ENCODE measurements at places on chromosomes 12 and 14. TPM values are rescaled to one million over a fixed set of nuclear protein-coding genes. Genes with fewer than 3 reads are reported as not detected.
A peak's percentile ranks its signal among the peaks of the same experiment; 100 is the strongest.

The HOXC5 gene
- not detected for polyA plus RNA-seq

The FAM186B gene
- polyA plus RNA-seq: 0.26 TPM

The TPPP2 gene
- not detected for polyA plus RNA-seq

The TAS2R50 gene
- not detected for polyA plus RNA-seq

The SRRM4 gene
- not detected for polyA plus RNA-seq

The GPR84 gene
- polyA plus RNA-seq: not detected

The HHIPL1 gene
- polyA plus RNA-seq: not detected

The C12orf50 gene
- polyA plus RNA-seq: not detected

The PTPRR gene
- polyA plus RNA-seq: not detected

The TXNDC16 gene
- polyA plus RNA-seq: 2.0 TPM

The CLEC2A gene
- not detected for polyA plus RNA-seq

The DAO gene
- not detected for polyA plus RNA-seq

The VIPAS39 gene
- 10.5 TPM for polyA plus RNA-seq

The OTOGL gene
- not detected for polyA plus RNA-seq

DNA sequence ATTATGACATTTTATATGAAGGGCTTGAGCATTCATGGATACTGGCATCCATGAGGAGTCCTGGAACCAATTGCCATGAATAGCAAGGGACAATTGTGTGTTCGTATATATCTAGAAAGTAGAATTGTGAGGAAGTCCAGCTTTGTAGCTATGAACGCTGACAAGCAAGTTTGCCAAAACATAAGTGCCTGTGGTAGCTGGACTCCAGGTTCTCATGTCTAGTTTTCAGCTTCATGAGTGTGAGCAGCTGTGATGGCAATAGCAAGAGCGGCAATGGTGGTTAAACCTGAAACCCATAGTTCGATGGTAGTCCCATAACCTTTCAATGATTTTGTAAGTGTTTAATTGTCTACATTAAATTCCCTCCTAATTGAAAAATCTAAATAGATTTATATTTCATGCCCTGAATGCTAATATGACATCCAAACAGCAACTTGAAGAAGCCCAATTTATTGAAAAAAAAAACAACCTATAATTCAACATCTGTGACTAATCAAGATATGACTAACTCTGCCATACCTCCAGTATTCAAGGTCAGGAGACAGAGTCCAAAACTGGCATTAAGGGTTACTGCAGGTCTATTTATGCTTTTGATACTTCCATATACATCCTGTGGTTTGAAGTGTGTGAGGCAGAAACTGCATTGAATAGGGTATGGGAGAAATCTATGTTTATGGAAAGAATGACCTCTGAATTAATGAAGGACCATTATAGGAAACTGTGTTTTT, 50.3 kb upstream of the PCED1B start:
- no peak overlapping the region for H3K4me3 ChIP-seq

GRCh38 chr14:37991027-37991426, 216.7 kb upstream of the SSTR1 start:
- peaks cover 1% of the 10 kb centered on the region for H3K4me1 ChIP-seq
- H3K36me3 ChIP-seq: no peaks in the 10 kb centered on the region
- H3K27me3 ChIP-seq: no peaks in the 10 kb centered on the region
- no peak for DNase-seq
- H3K27ac ChIP-seq: no peak overlapping the region

GRCh38 chr12:40225984-40226602, 1.3 kb downstream of the LRRK2 start:
- DNase-seq: no peak
- no peaks in the 10 kb centered on the region for H3K4me1 ChIP-seq

GRCh38 chr14:97336816-97337215, 539.6 kb downstream of the VRK1 start:
- H3K27ac ChIP-seq: no peak overlapping the region
- no peak for DNase-seq
- H3K36me3 ChIP-seq: no peaks in the 10 kb centered on the region

GRCh38 chr14:102434647-102435175, 72.0 kb downstream of the TECPR2 start:
- no peak overlapping the region for H3K27ac ChIP-seq
- no peak for DNase-seq
- H3K27me3 ChIP-seq: no peaks in the 10 kb centered on the region
- H3K4me3 ChIP-seq: no peak overlapping the region

DNA sequence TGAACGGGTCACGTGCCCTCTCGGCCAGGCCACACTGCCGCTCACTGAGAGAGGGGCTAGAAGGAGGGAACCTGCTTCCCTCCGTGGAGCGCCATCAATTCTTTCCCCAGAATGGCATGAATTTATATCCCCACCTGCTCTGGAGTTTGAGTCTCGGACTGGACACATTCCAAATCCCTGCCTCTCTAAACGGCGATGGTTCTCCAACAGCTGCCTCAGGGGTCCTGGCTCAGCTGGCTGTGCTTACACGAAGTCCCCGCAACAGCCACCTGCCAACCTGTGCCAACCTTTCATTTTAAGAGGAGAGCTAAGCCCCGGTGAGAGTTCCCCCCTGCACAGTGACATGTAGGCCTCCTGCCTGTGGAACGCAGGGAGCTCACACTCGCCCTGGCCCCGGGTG, 73.2 kb downstream of the RIMBP2 start:
- H3K4me3 ChIP-seq: no peak overlapping the region
- H3K27ac ChIP-seq: no peak overlapping the region
- H3K4me1 ChIP-seq: no peaks in the 10 kb centered on the region
- no peaks in the 10 kb centered on the region for H3K27me3 ChIP-seq
- DNase-seq: no peak

DNA sequence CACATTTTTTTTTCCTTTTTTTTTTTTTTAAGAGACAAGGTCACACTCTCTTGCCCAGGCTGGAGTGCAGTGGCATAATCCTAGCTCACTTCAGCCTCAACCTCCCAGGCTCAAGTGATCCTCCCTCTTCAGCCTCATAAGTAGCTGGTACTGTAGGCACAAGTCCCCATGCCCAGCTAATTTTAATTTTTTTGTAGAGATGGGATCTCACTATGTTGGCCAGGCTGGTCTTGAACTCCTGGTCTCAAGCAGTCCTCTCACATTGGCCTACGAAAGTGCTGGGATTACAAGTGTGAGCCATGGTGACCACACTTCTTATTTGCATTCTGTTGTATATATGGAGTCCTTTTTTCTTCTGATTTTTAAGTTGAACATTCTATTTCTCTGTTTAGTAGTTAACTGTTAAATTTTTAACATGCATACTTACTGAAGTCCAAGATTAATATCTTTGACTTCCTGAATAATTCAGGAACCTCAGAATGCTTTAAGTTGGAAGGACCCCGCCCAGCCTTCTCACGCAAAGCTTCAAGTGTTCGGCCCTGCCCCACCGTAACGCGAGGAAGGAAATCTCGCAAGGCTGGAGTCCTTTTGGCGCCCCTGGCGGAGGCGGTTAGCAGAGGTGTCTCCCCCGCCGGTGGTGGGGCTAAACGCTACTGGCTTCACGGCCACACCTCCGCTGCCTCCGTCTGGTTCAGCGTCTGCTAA, 21.6 kb downstream of the SPATS2 start:
- no peaks in the 10 kb centered on the region for H3K27me3 ChIP-seq
- H3K36me3 ChIP-seq: no peaks in the 10 kb centered on the region
- no peaks in the 10 kb centered on the region for H3K4me1 ChIP-seq

DNA sequence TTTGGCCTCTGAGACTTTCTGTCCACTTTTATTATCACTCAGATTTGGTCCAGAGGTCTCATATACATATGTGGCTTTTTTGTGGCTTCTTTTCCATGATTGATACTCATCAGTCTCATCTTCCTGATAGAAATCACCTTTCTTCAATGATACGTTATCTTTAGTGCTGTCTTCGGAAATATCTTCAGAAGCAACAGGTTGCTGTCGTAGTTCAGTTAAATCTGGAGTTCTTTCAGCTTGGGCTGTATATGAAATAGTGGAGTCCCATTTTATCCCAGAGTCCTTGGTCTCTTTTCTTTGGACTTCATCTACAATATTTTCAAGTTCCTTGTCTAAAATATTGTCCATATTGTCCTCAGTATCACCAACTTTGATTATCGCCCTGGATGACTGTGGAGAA, 41.0 kb downstream of the FAM186A start:
- H3K4me3 ChIP-seq: no peak overlapping the region
- H3K36me3 ChIP-seq: no peaks in the 10 kb centered on the region
- peaks cover 3% of the 10 kb centered on the region for H3K27me3 ChIP-seq
- no peaks in the 10 kb centered on the region for H3K4me1 ChIP-seq
- H3K27ac ChIP-seq: no peak overlapping the region

- no peaks in the 10 kb centered on the region for H3K27me3 ChIP-seq
- peaks cover 4% of the 10 kb centered on the region for H3K36me3 ChIP-seq
- no peaks in the 10 kb centered on the region for H3K4me1 ChIP-seq
- H3K27ac ChIP-seq: no peak overlapping the region
- no peak overlapping the region for H3K4me3 ChIP-seq
- DNase-seq: no peak
Measured at GRCh38 chr12:112413855-112414625, 4.6 kb upstream of the RPL6 start.

- no peak for DNase-seq
- H3K4me1 ChIP-seq: no peaks in the 10 kb centered on the region
- H3K27ac ChIP-seq: no peak overlapping the region
- H3K27me3 ChIP-seq: no peaks in the 10 kb centered on the region
- no peaks in the 10 kb centered on the region for H3K36me3 ChIP-seq
Measured at GRCh38 chr12:5622280-5622679, 190.4 kb downstream of the NTF3 start.

DNA sequence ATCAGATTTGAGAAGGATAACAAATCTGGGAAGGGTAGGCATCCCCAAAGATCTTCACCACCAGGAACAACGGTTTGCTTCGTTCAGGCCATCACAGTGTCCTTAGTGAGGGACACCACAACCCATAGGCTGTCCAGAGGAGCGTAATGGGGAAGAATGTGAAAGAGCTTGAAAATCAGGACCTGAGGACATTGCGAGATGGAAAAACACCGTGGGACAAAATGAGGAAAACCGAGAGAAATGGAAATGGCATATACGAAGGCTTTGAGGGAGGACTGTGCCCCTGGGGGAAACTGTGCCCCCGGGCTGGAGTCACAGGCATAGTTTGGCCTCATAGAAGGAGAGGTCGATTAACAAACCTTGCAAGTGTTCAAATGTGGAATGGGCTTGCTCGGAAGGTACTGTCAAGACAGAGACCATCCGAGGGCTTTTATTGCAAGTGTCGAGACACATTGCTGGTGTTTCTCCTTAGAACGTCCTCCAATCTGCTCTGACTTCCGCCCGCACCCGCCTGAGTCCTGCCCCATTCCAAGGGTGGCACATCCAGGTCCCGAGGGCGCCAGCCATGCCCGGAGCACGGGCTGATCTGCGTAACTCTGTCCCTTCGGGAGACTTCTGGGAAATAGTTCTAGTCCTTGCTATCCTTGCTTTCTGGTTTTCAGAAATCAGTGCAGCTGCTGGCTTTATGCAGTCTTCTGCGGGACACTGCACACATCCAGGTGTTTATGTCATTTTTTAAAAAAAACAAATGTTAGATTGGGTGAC, 885 bp upstream of the PALS1 start:
- no peaks in the 10 kb centered on the region for H3K27me3 ChIP-seq
- no peaks in the 10 kb centered on the region for H3K36me3 ChIP-seq
- peaks cover 6% of the 10 kb centered on the region for H3K4me1 ChIP-seq
- peak; percentile 34 for DNase-seq
- peak overlapping the region; percentile 74 for H3K27ac ChIP-seq

DNA sequence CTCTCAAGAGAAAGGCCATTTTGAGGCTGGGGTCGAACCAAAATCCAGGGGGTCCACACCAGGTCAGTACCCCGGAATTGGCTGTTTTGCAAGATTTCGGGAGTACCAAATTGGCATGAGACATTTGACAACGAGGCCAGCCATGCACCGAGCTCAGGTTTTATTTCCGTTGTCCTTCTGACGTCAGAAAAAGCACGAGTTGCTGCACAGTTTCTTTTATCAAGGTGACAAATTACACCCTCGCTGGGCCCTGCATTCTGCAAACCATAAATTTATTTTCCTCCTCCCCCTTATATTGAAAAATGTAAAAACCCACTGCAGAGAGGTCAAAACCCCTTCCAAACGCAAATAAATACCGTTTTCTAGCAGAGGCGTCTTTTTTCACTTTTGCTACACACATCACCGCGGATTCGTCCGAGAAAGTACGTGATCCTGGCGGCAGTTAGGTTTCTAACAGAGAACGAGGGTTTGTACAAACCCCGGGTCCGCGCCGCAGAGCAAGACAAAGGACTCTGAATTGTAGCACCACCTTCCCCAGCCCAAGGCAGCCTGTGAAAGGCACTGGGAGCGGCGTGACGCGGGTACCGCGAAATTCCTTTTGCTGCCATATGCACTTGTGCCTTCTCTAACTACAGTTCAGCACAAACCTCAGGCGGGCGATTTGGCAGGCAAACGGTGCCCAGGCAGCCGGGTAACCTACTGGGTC, 1.8 kb downstream of the SLC38A1 start:
- peak overlapping the region; percentile 98 for H3K27ac ChIP-seq
- H3K4me1 ChIP-seq: peaks cover 55% of the 10 kb centered on the region
- peak overlapping the region; percentile 93 for H3K4me3 ChIP-seq
- no peaks in the 10 kb centered on the region for H3K36me3 ChIP-seq
- DNase-seq: peak; percentile 82

GRCh38 chr14:62017651-62018230, 255.5 kb downstream of the SNAPC1 start:
- H3K4me1 ChIP-seq: no peaks in the 10 kb centered on the region
- DNase-seq: no peak
- no peak overlapping the region for H3K4me3 ChIP-seq

GRCh38 chr12:53277981-53278380, 9.9 kb downstream of the ESPL1 start:
- no peak overlapping the region for H3K27ac ChIP-seq
- no peak overlapping the region for H3K4me3 ChIP-seq
- no peaks in the 10 kb centered on the region for H3K4me1 ChIP-seq
- H3K27me3 ChIP-seq: no peaks in the 10 kb centered on the region
- DNase-seq: no peak

DNA sequence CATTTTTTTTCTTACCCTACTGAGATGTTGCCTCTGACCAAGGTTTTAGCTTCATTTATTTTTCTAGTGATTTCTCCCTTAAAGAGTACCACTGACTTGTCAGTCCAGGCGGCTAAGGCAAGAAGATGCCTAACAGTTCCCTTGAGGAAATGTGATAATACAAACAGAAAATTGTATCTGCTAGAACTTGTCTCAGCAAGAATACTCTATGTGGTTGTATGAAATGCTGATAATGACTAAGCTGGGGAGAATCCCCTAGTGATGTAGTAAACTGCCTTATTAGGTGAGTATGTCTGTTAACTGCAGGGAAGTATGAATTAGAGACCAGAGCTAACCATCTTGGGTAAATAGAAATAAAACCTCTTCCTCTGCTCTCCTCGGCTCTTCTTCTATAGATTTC, 6.7 kb downstream of the C12orf54 start:
- no peak for DNase-seq
- no peaks in the 10 kb centered on the region for H3K27me3 ChIP-seq
- no peaks in the 10 kb centered on the region for H3K36me3 ChIP-seq
- no peak overlapping the region for H3K27ac ChIP-seq
- no peak overlapping the region for H3K4me3 ChIP-seq
- H3K4me1 ChIP-seq: no peaks in the 10 kb centered on the region

DNA sequence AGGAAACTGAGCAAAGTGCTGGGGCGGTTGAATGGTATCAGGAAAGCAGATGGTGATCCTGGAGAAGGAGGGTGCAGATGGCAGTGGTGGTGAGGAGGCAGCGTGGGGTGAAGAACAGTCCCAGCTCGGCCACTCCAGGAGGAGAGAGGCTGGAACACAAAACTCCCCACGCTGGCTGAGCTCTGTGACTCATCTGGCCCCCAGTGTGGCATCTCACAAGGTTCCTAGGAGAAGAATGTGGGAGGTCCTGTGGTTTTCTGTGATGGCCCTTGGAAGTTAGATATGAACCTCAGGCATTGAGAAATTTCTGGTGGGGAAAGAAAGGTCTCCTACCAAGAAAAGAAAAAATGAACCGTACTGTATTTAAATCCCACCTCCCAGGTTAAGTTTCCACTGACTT, 8.0 kb upstream of the NRXN3 start:
- DNase-seq: no peak
- no peaks in the 10 kb centered on the region for H3K36me3 ChIP-seq
- no peaks in the 10 kb centered on the region for H3K27me3 ChIP-seq
- H3K4me1 ChIP-seq: no peaks in the 10 kb centered on the region
- no peak overlapping the region for H3K4me3 ChIP-seq
